ENCODE measurements at places on chromosomes 3 and 15.

- DNase-seq: no peak
Measured at GRCh38 chr3:180329187-180329586, 272.8 kb upstream of the TTC14 start.

GRCh38 chr3:60365360-60365759, 885.9 kb downstream of the FHIT start:
- no peak for DNase-seq

DNA sequence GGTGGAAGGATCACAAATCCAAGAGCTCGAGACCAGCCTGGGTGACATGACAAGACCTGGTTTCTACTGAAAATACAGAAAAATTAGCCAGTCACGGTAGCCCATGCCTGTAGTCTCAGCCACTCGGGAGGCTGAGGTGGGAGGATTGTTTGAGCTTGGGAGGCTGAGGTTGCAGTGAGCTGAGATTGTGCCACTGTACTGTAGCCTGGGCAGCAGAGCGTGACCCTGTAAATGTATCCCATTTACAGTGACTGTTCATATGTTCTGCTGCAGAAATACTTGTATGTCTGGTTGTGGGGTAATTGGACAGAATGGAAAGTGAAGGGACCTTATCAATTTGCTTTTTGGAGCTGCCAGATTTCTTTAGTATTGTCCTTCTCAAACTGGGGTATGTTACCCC, 24.9 kb downstream of the ATG7 start:
- no peak for DNase-seq

DNA sequence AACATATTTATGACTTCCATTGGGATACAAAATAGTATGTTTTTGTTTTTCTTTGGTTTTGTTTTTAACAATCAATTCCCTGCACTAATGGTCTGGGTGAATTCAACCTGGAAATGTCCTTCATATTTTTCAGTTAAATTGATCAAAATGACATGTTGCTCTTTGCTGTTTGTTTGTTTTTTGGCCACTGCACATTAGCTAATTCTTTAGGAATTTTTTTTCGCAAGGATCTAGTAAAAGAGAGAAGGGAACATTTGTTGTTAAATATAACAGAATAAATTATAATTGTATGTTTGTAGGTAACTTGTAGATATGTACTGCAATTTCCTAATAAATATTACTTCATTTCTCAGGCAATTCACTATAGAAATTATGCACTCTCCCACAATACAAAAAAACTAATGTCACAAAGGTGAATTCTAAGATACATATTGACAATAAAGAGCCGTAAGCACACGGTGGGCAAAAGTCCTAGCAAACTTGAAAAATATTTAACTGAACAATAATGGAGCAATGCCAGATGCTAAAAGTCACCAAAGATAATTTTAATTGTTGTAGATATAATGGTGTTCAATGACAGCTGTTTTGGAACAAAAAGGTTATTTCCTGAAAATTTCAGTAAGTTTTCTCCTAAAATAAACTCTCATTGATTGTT, 21.4 kb upstream of the PPARG start:
- DNase-seq: no peak

- no peak for DNase-seq
Measured at GRCh38 chr15:67927501-67928168, 87.8 kb upstream of the RNU6-1 start.

DNA sequence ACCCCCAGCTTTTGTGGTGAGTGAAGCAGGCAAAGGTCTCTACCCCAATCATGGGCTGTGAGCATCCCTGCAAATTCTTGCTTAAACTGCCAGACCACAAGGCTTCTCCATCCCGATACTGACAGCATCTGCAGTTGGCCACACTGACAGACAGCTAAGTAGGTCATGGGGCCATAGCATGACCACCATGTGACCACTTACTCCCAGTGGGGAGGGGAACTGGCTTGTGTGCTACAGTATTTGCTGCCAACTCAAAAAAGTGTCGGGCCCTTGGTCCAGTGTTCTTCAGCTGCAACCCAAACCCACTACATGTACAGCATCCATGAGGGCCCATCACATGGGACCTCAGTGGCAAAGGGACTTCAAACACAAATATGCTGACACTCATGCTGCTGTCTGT, 103.4 kb downstream of the SEC22A start:
- no peak for DNase-seq

GRCh38 chr15:34331809-34332208, 5.8 kb downstream of the SLC12A6 start:
- DNase-seq: no peak

- no peak for DNase-seq
Measured at GRCh38 chr3:83457551-83457950, 1501.2 kb upstream of the CADM2 start.
